Uterus (tissue), 4 donors: ENCODE measurements at places on chromosomes 3 and 15.
A peak's percentile ranks its signal among the peaks of the same experiment; 100 is the strongest.

DNA sequence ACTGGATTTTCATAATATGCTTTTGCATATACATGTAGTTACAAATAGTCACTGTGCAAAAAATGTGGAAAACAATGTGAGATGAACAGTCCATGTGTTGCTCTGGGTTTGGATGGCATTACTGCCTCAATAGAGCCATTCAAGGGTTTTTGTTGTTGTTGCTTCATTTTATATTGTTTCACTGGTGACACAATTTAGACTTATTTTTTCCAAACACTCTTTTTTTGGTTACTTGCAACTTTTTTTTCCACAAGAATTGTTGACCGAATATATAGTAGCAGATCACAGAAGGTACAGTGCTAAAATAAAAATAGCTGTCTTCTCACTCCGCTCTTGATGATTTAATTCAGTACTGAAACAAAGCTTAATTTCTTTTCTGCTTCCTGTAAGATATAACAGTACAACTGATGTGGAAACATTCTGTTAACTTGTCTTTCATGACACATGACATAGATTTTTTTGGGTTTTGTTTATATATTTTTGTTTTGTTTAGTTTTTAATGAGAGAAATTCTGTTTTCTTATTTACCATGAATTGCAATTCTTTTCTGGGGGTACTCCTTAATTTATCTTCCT is 618.6 kb downstream of the NAALADL2 start:
- no peak for DNase-seq

GRCh38 chr15:64521726-64522164 is 61.4 kb downstream of the ZNF609 start:
- DNase-seq: no peak

GRCh38 chr3:56915966-56916586 is 114.3 kb upstream of the ARHGEF3 start:
- DNase-seq: peak; percentile 51

DNA sequence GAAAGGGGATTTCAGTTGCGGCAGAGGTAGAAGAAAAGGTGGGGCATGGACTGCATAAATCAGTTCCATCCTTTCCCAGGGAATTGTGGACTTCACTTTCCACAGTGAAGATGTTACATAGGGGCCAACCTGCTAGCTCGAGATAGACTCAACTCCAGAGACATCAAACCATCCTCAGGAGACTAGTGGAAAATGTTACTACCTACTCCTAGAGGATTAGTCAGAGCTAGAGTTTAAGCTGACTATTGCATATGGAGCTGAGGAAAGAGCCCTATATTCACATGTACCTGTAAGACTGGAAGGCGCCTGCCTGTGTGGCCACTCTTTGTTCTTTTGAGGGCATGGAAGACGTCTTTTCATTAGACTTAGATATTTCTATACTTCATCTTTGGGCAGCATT is 69.2 kb downstream of the KLHL25 start:
- no peak for DNase-seq

- DNase-seq: peak; percentile 55
Observed at GRCh38 chr15:82849556-82850512, 40.4 kb downstream of the WHAMM start.

- DNase-seq: no peak
Observed at GRCh38 chr3:169965562-169966427, 812 bp upstream of the SEC62 start.

DNA sequence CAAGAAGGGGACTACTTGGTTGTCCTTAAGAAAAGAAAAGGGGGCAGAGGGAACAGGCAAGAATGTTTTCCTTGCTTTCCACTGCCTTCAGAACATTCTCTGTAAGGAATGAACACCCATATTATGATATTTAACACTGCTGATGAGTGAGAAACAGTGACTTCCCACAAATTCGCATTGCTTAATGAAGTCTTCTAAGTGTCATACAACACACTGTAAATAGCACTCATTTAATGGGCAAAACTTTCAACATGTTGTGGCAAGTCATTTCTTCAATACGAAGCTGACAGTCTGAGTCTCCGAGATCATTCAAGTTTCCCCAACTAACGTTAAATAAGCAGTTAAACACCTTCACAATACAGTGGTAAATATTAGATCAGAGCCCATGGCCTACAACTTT is 464.4 kb downstream of the SHQ1 start:
- DNase-seq: no peak

- no peak for DNase-seq
Observed at GRCh38 chr15:90836296-90836871, 32.0 kb upstream of the FURIN start.
